ENCODE measurements at places on chromosomes 3 and 15.

- DNase-seq: no peak
Measured at GRCh38 chr3:63968612-63969350, 54.5 kb downstream of the PSMD6 start.

- no peak for DNase-seq
Measured at GRCh38 chr15:89088605-89089315, 504 bp downstream of the ABHD2 start.

DNA sequence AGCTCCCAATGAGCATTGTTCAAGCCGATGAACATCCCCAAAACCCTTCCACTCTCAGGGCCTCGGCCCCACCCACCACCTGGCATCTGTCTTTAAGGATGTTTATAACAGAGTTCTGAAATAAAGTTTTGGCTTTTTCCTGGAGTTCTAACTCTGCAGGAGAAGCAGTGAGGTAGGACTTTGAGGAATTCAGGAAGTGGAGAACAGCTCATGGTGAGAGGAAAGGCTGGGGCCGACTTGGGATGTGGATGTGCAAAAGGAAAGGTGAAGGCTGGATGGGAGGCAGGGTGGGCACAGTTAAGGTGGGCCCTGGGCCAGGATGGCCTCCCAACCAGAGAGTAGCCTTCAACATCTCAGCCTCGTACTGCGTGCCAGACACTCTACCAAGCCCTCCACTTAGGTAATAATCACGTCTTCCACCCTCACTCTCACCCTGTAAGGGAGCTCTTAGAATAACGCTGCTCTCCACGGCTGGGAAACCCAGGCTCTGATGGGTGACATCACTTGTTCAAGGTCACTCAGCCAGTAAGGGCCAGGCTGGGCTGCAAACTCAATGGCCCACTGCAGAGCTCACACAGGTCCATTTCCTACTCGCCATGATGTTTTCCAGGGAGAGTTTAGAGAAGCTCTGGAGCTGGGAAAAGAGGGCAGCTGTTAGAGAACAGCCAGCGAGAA lies 28.5 kb downstream of the LIPC start:
- no peak for DNase-seq

DNA sequence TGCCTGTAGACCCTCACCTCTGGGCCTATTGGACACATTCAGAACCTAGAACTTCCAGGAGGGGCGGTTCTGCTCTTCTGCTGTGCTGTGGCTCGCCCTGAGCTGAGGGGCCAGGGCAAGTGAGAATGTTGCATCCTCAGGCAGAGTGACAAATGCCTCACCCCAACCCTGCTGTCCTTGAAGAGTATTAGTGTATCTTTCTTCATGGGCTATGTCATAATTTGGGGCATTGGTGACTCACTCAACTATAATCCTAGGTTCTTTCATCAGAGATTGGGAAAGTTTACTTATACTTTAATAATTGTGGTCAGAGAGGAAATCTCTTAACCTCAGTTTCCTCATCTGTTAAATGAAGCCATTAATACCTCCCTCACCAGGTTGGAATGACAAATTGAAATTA lies 143.8 kb downstream of the SV2B start:
- no peak for DNase-seq

DNA sequence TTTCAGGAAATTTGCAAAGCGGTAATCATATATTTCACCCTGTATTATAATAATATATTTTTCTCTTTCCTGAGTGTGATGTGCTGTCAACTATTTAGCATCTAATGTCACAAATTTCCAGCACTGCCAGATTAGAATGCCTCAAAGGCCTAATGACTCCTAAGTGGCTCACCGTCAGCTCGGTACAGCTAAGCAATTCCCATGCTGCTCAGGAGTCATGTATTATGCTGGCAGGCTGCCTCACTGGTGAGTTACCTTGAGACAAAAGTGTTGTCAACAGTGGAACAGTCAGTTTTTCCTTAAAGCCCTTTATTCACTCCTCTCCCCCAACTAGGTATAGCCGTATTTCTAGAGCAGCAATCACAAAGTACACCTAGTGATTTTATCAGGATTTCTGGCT lies 83.6 kb downstream of the NSUN3 start:
- DNase-seq: no peak

DNA sequence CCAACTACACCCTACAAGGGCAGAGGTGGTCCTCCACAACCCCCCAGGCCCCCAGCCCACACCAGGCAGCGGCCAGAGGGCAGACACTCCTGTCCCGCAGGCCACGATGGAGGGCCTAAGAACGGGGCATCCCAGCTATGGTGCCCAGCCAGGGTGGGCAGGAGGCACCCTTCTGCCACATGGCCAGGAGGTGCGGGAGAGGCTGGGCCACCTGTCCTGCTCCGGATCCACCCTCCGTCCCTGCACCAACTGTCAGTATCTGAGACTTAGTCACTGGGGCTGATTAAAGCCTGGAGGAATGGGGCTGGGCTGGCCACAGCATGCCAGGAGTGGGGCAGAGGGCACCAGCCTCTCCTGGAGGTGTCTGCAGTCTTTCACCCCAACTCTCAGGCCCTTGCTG lies 37.9 kb downstream of the TNK2 start:
- DNase-seq: no peak

DNA sequence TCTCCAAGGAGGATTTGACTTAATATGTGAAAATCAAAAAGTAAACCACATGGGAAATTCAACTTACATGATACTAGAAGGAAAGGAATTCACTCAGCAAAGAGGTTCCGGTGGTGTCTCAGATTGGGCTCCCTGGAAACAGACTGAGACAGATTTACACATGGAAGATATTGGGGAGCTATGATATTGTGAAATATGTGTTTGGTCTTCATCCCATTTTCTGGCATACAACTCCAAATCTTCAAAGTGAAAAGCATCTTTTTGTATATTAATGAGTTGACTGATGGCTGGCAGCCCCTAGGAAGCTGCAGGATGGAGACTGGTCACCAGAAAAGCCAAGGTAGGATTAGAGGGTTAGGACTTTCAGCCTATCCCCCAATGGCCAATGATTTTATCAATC lies 29.3 kb downstream of the GRK7 start:
- no peak for DNase-seq

GRCh38 chr3:62090066-62090465 lies 283.3 kb downstream of the FEZF2 start:
- DNase-seq: no peak

DNA sequence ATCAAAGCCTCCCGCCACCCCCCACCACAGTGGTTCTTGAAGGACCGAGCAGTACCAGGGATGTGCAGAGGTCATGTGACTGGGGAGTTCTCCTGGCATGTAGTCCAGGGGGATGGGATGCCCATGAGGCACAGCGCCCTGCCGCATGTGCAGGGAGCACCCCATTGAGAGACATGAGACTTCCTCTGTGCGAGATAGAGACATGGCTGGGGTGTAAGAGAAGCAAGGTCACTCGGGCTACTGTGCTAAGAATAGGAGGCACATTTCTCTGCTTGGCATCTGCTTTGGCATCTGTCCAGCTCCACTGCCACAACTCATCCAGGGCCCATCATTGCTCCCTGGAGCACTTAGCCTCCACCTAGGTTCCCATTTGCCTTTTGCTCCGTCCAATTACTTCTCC lies 2.4 kb upstream of the CYP1A1 start:
- DNase-seq: no peak

- no peak for DNase-seq
Measured at GRCh38 chr15:71708051-71708429, 102.3 kb upstream of the NR2E3 start.
